Iris pigment epithelial cell (primary cell): ENCODE measurements at places on chromosomes 16 and 17.

- DNase-seq = peak; percentile 75
Observed at GRCh38 chr16:84062734-84063640, 20.4 kb upstream of the SLC38A8 start.

DNA sequence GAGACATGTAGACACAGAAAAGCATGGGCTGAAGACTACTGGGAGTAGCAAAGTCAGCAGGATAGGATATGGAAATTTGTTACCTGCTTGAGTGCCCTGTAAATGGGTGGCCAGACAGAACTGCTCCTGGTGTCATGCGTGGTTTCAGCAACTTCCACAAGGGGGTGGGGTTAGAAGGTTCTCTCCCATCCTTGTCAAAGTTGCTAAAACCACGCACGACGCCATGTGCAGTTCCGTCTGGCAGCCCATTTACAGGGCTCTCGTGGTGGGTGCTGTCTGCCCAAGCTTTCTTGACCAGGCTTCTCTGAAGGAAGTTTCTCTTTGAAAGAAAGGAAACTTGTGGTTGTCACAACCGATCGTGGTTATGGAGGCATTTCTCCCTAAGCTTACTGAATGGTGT lies 6.9 kb upstream of the DBNDD1 start:
- DNase-seq = no peak

DNA sequence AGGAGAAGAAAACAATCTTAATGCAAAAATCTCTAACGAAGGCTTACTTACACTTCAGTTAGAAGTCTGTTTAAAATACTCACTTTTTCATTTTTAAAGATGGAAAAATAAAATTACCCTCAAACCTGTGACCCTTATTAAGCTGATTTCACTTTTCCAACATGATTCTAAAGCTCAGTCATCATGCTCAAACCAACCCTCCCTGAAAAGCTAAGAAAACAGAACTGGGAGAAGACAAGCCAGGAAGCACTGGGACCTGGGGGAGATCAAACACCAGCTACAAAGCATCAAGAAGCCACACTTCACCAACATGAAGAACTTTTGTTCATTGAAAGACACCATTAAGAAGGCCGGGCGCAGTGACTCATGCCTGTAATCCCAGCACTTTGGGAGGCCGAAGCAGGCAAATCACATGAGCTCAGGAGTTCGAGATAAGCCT lies 88.8 kb downstream of the LITAF start:
- peak; percentile 76 for DNase-seq

DNA sequence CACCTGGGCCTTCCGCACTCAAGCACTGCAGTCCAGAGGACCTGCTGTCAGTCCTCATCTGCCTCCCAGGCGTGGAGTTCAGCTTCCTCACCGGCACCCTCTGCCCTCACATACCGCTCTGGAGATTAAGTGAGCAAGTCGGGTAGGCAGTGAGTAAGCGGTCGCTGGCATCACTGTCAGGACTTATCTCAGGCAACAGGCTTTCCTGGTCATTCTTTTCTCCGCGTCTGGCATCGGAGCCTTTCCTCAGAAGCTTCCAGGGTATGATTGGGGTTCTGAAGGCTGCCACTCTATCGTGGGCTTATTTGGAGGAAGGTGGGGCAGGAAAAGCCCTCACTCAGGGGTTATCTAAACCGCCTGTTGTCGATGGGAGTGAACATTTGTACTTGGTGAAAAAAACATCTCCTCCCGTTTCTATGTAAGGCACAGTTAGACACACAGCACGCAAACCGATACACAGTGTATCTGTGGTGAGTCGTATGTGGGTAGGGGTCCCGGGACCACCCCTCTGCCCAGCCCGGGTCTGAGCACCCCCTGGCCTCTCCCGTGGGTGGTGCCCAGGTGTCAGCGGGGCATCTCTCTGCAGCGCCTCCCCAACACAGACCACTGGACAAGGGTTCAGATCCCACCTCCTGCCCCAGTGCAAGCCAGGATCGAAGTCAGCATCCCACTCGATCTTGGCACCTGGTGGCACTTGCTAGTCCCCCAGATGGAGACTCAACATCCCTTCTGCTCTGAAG lies 92.5 kb upstream of the PLCG2 start:
- DNase-seq = peak; percentile 17

DNA sequence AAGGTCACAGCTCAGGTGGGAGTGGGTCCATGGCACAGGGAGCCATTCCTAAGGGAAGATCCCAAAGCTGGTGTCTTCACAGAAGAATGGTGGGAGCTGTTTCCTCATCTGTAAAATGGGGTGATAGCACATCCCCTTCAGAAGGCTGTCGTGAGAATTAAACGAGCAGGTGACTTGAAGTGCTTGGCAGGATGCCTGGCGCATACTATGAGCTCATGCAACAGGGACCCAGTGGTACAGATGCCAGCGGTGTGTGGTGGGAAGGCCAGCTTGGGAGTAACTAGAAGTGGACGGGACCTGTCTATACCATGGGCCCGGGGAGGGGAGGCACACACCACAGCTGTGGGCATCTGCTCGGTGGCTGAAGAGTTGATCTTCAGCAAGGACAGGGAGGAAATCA lies 189.3 kb upstream of the TNRC6C start:
- no peak for DNase-seq

- no peak for DNase-seq
Observed at GRCh38 chr16:28171816-28172215, 39.9 kb downstream of the XPO6 start.

DNA sequence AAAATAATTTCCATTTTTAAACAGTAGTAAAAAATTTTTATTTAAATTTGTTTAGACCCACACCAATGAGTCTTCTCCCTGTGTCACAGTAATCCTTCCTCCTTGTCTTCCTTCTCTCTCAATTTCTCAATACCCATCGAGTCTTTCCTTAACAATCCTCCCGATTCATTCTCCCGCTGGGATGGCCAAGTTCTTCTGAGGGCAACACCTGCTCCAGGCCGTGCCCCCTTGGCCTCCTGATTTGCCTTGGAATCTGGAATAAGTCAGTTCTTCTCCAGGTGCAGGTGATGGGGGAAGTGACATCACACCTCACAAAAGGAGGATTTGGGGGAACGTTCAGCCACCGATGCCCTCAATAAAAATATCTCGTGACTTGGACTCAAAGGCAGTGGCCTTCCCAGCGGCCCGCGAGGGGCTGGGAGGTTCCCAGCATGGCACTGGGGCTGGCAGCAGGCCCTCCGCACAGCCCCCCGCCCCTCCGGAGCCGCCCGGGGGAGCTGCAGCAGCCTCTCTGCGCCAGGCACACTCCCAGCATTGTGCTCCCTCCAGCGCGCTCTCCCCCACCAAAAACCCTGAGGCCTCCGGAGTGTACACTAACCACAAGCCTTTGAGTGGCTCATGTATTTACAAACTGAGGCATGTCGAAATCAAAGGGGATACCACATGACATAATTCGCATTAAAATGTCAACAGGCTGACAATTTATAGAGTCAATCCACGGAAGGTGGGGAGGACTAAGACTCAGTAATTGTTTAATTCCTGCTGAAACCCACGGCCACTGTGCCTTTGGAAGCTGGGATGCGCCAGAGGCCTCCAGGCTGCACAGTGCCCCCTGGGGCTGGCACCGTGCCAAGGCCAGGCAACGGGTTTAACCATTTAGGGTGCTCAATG lies 120.5 kb downstream of the ZFHX3 start:
- peak; percentile 94 for DNase-seq

GRCh38 chr17:7214300-7215135 lies 5.1 kb downstream of the DLG4 start:
- peak; percentile 97 for DNase-seq

DNA sequence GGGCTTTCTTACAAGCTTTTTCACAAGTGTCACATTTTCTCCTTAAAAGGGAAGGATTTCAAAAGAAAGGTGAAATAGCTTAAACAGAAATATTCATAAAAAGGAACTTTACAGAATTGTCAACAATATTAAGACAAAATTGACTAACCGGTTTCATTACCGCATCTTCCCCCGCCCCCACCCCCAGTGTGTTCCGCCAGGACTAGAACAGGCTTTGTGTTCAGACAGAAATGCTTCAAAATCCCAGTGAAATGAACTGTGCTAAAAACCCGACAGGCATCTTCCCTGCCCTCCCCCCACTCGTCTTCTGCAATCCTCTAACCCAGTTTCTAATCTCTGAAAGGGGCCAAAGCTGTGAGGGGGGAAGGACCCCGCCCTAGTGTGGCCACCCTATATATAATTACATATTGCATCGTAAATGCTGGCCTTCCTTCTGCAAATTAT lies 990 bp upstream of the ROGDI start:
- DNase-seq = no peak

- no peak for DNase-seq
Observed at GRCh38 chr17:76270127-76270592, 5.0 kb downstream of the UBALD2 start.

- peak; percentile 84 for DNase-seq
Observed at GRCh38 chr17:47257651-47258339, 4.2 kb downstream of the ITGB3 start.

DNA sequence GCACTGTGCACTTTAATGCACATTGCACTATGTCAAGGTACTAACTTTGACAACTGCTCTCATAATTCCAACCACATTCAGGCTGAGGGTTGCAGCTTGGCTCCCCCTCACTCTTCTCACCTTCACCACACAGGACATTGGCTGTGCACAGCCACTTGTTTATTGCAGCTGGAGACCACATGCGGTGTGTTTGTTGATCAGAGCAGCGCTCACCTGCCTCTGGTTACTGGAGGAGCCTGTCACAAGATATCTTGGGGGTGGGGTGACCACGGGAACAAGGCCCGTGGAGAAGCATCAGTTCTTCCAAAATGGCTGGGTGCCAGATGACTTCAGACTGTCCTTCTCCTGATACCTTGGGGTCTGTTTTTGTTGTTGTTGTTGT lies 10.6 kb upstream of the CCL5 start:
- no peak for DNase-seq

GRCh38 chr16:78768718-78769117 lies 669.3 kb downstream of the WWOX start:
- no peak for DNase-seq

- no peak for DNase-seq
Observed at GRCh38 chr17:66002063-66002585, 189.8 kb downstream of the CEP112 start.

DNA sequence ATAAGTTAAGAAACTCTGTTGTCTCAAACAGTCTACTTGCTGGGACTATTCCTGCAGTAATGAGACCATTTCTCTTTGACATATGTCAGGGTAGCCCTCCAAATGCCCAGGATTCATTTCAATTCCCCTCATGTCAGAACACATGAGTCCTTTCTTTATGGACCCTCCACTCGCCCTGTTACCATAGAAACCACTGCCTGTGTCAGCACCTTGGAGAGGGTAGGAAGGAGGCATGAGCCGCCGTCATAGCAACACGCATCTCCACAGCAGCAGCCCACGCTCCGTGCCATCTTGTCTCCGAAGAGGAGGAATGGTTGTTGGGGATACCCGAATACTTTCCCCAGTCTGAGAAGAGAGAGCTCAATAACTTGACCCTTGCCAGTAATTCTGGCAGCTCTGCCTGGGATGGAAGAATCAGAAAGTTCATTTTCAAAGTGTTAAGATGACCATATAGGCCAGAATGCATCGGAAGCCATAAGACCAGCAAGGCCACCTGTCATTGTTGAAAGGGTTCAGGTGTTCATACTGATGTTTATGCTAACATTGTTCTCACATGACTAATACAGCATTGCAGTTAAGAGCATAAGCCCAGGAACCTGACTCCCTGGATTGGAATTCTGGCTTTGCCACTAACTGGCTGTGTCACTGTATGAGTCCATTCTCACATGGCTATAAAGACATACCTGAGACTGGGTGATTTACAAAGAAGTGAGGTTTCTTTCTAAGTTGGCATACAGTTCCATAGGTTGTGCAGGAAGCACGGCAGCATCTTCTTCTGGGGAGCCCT lies 141.3 kb downstream of the ABCC12 start:
- peak; percentile 58 for DNase-seq

- peak; percentile 62 for DNase-seq
Observed at GRCh38 chr16:1712791-1713261, 6.8 kb downstream of the MAPK8IP3 start.

GRCh38 chr16:87017371-87018012 lies 299.7 kb downstream of the C16orf95 start:
- peak; percentile 83 for DNase-seq

DNA sequence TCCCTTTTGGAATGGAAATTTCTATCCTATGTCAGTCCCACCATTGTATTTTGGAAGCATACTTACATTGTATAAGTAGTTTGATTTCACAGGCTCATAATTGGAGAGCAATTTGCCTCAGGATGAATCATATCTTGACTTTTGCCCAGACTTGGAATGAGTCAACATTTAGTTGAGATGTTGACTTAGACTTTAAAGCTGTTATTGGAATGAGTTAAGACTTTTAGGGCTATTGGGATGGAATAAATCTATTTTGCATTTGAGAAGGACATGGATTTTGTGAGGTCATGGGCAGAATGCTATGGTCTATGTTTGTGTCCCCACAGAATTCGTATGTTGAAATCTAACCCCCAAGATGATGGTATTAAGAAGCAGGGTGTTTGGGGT lies 12.2 kb upstream of the ZNF594 start:
- peak; percentile 80 for DNase-seq

- DNase-seq = no peak
Observed at GRCh38 chr17:41231731-41232130, 518 bp upstream of the KRTAP9-3 start.

GRCh38 chr17:45425125-45425983 lies 7.3 kb downstream of the ARHGAP27 start:
- DNase-seq = peak; percentile 72

DNA sequence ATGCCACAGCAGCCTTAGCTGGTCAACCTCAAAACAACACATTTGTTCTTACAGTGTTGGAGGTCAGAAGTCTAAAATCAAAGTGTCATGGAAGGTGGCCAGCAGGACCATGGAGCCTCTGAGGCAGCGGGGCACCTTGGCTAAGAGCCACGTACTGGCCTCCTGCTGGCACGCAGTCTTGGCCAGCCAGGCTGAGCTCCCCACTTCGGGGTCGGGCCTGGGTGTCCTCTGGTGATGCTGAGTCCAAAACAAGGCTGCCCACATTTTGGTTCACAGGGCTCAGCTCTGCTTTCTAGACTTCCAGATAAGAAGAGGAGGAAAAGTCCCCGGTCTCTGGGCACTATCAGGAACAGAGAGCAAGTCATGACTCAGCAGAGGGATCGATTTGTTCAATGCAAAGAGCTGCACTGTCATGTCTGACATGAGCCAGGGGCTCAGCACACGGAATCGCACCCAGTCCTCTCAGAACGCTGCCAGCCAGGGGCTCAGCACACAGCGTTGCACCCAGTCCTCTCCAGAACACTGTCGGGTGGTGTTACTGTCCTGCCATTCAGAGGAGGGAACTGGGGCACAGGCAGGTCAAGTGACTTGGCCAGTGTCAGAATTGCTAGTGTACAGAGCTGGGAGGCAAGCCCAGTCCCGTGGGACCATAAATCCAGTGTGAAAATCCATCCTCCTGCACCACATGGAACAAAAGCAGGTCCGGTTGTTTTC lies 2.5 kb downstream of the LGALS9 start:
- DNase-seq = no peak
